ENCODE measurements at places on chromosomes 5 and 9.
A peak's percentile ranks its signal among the peaks of the same experiment; 100 is the strongest.

DNA sequence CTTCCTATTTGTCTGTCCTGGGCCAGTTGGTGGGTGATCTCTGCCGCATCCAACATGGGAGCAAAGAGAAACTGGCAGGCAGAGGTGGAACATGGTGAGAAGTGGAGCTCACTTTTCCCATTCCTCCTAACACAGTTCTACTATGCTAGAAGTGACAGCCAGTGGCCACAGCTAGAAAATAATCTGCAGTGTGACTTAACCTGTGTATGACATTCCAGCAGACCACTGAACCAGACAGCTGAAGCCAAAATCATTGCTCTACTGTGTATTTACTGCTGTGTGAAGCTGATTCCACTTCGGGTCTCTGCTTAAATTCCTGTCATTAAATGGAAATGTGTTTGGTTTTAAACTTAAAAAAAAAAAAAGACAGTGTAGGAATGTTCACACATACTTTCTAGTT, 523.0 kb downstream of the MTRR start:
- no peak overlapping the region for H3K4me3 ChIP-seq
- H3K27me3 ChIP-seq: no peaks in the 10 kb centered on the region
- H3K36me3 ChIP-seq: no peaks in the 10 kb centered on the region
- no peak for DNase-seq
- no peak overlapping the region for H3K27ac ChIP-seq
- no peaks in the 10 kb centered on the region for H3K4me1 ChIP-seq

DNA sequence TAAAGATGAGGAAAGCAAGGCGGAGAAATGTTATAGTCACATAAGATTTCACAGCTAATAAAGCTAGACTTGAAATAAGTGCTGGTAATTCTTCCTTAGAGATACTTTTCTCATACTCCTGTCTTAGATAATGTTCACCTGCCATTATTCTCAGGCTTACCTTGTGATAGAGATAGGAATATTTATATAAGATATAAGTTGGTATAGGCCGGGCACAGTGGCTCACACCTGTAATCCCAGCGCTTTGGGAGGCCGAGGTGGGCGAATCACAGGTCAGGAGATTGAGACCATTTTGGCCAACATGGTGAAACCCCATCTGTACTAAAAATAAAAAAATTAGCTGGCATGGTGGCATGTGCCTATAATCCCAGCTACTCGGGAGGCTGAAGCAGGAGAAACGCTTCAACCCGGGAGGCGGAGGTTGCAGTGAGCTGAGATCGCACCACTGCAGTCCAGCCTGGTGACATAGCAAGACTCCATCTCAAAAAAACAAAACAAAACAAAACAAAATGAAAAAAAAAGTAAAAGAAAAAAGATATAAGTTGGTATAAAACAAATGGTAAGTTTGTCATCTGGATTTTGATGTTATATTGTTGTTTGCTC, 1918.4 kb downstream of the MAT2B start:
- H3K27me3 ChIP-seq: no peaks in the 10 kb centered on the region
- no peaks in the 10 kb centered on the region for H3K4me1 ChIP-seq
- DNase-seq: no peak
- no peak overlapping the region for H3K4me3 ChIP-seq
- no peaks in the 10 kb centered on the region for H3K36me3 ChIP-seq
- no peak overlapping the region for H3K27ac ChIP-seq

- no peaks in the 10 kb centered on the region for H3K4me1 ChIP-seq
- DNase-seq: no peak
- H3K27ac ChIP-seq: no peak overlapping the region
- no peaks in the 10 kb centered on the region for H3K27me3 ChIP-seq
- H3K4me3 ChIP-seq: no peak overlapping the region
- H3K36me3 ChIP-seq: no peaks in the 10 kb centered on the region
Measured at GRCh38 chr5:17365811-17366138, 132.3 kb upstream of the TAF11L2 start.

- H3K4me3 ChIP-seq: no peak overlapping the region
- no peaks in the 10 kb centered on the region for H3K27me3 ChIP-seq
- DNase-seq: no peak
- H3K27ac ChIP-seq: no peak overlapping the region
- H3K36me3 ChIP-seq: no peaks in the 10 kb centered on the region
Measured at GRCh38 chr9:124180557-124180956, 77.2 kb upstream of the NEK6 start.

GRCh38 chr5:160685695-160686094, 166.3 kb downstream of the ATP10B start:
- DNase-seq: no peak
- H3K4me3 ChIP-seq: no peak overlapping the region
- no peaks in the 10 kb centered on the region for H3K36me3 ChIP-seq
- H3K27me3 ChIP-seq: no peaks in the 10 kb centered on the region
- no peak overlapping the region for H3K27ac ChIP-seq

DNA sequence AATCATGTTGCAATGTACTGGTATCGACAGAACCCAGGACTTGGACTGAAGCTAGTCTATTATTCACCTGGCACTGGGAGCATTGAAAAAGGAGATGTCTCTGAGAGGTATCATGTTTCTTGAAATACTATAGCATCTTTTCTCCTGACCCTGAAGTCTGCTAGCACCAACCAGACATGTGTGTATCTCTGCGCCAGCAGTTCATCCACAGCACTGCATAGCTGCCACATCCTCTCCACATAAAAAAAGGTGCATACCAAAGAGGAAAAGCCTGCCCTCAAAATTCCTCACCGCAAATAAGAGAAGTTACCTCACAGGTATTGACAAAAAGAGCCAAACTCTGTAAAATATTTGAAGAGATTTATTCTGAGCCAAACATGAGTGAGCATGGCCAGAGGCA, 99.5 kb upstream of the PRSS3 start:
- H3K4me1 ChIP-seq: no peaks in the 10 kb centered on the region
- no peak overlapping the region for H3K4me3 ChIP-seq
- no peak overlapping the region for H3K27ac ChIP-seq
- H3K36me3 ChIP-seq: no peaks in the 10 kb centered on the region
- DNase-seq: no peak

- H3K27me3 ChIP-seq: no peaks in the 10 kb centered on the region
- DNase-seq: no peak
- no peak overlapping the region for H3K27ac ChIP-seq
- H3K4me1 ChIP-seq: peaks cover 13% of the 10 kb centered on the region
Measured at GRCh38 chr9:97237311-97237786, 70.1 kb upstream of the CCDC180 start.

DNA sequence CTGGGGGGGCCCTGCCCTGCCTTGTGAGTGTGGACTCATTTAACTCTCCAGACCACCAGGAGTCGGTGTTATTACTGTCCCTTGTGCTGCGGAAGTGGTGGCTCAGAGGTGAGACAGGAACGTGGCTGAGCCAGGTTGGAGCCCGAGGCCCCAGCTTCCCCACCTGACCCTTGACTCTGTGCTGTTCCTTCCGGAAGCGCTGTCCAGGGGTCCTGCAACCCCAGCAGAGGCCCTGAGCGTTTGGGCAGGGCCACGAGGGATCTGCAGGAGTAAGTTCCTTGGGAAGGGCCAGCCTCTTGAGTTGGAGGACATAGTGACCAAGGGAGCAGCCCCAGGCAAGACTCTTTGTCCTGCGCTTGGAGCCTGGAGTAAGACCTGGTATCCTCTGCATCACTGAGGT, 99.6 kb downstream of the RXRA start:
- no peaks in the 10 kb centered on the region for H3K36me3 ChIP-seq
- no peak overlapping the region for H3K4me3 ChIP-seq
- no peak overlapping the region for H3K27ac ChIP-seq
- H3K27me3 ChIP-seq: no peaks in the 10 kb centered on the region

DNA sequence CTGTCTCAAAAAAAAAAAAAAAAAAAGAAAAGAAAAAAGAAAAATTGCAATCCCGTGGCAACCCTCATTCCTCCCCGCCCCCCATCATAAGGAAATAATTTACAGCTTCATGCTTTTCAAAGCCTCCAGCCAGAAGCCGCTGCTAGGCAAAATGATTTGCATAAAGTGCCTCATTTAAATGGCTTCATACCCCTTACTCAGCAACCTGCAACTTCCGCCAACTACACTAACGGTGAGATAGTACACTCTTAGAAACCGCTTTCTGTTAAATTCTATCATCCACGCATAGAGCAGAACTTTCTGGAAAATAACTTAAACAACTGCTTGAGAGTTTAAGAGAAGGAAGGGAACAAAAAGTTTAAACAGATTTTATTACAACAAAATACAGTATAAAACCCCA, 17.8 kb downstream of the SERINC5 start:
- H3K27me3 ChIP-seq: no peaks in the 10 kb centered on the region
- H3K4me3 ChIP-seq: peak overlapping the region; percentile 4
- H3K36me3 ChIP-seq: peaks cover 27% of the 10 kb centered on the region
- H3K27ac ChIP-seq: no peak overlapping the region

GRCh38 chr5:175921061-175921730, 46.9 kb downstream of the THOC3 start:
- H3K4me3 ChIP-seq: no peak overlapping the region
- peaks cover 19% of the 10 kb centered on the region for H3K36me3 ChIP-seq
- no peak overlapping the region for H3K27ac ChIP-seq
- no peaks in the 10 kb centered on the region for H3K27me3 ChIP-seq
- no peaks in the 10 kb centered on the region for H3K4me1 ChIP-seq

- H3K36me3 ChIP-seq: no peaks in the 10 kb centered on the region
- H3K27me3 ChIP-seq: peaks cover 96% of the 10 kb centered on the region
Measured at GRCh38 chr5:88695232-88695631, 187.8 kb downstream of the MEF2C start.

GRCh38 chr5:53180538-53180937, 71.0 kb upstream of the MOCS2 start:
- no peaks in the 10 kb centered on the region for H3K36me3 ChIP-seq
- H3K27me3 ChIP-seq: no peaks in the 10 kb centered on the region
- H3K27ac ChIP-seq: no peak overlapping the region
- no peak overlapping the region for H3K4me3 ChIP-seq

DNA sequence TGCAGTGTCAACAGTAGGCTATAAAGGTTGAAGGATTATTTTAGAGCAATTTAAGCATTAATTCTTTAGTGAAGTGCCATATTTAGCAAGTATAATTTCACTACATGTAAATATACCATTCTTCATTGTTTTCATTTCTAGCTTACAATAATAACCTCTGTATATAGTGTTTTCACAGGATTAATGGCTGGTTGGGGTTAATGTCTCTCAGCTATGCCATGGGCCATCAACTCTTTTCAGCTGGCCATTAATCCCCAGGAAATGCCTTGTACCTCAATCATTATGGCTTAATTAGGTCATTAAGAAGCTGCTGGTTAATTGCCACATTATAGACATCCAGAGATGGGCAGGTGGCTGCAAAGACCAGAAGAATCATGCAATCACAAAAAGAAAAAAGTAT, 715.1 kb downstream of the MAT2B start:
- no peaks in the 10 kb centered on the region for H3K36me3 ChIP-seq
- H3K27ac ChIP-seq: no peak overlapping the region
- DNase-seq: no peak
- H3K27me3 ChIP-seq: no peaks in the 10 kb centered on the region

DNA sequence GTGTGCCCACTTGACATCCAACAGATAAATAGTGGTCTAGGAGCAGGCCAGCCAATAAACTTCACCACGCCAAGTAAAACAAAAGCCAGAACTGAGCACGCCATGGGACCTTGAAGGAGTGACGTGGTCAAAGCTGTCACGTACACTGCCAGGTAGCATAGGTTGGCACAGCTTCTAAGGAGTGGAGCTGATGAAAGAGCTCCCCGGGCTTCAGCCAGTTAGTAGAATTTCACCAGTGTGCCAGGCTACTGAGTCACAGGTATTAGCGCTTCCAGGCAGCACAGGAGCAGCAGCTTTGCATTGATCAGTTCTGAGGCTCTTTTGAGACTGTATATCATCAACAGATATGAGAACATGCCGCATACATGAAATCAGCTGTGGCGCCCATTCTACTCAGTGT, 19.4 kb downstream of the VLDLR start:
- DNase-seq: no peak
- H3K27ac ChIP-seq: no peak overlapping the region
- H3K27me3 ChIP-seq: no peaks in the 10 kb centered on the region
- no peaks in the 10 kb centered on the region for H3K4me1 ChIP-seq

DNA sequence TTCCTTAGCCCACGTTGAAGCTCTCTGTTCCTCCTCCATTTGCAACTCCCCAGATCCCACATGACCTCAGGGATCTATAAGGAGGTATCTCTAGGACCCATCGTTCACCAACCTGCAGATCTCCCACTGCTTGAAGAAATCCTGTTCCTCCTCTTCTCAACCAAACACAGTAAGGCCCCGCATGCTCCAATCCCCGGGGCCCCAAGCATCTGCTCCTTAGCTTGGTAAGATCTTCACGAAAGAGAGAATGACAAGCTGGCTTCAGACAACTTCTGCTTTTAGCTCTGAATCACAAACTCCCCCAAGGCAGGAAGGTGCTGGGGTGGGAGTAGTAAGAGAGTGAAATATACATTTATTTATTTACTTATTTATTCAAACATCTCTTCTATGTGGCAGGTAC, 33.0 kb upstream of the ARHGAP26 start:
- H3K4me3 ChIP-seq: no peak overlapping the region
- no peak overlapping the region for H3K27ac ChIP-seq
- H3K36me3 ChIP-seq: no peaks in the 10 kb centered on the region
- peaks cover 25% of the 10 kb centered on the region for H3K4me1 ChIP-seq

- peaks cover 6% of the 10 kb centered on the region for H3K27me3 ChIP-seq
- H3K4me3 ChIP-seq: no peak overlapping the region
- H3K4me1 ChIP-seq: no peaks in the 10 kb centered on the region
- DNase-seq: no peak
- H3K27ac ChIP-seq: no peak overlapping the region
Measured at GRCh38 chr5:135174315-135175096, 140.5 kb upstream of the PITX1 start.

GRCh38 chr5:142316051-142316450, 8.8 kb downstream of the SPRY4 start:
- peaks cover 14% of the 10 kb centered on the region for H3K4me1 ChIP-seq
- H3K27ac ChIP-seq: no peak overlapping the region
- no peak overlapping the region for H3K4me3 ChIP-seq
- DNase-seq: no peak

GRCh38 chr5:140575309-140575708, 10.7 kb downstream of the SLC35A4 start:
- peaks cover 5% of the 10 kb centered on the region for H3K36me3 ChIP-seq

GRCh38 chr5:154873791-154874331, 15.4 kb downstream of the CNOT8 start:
- H3K27ac ChIP-seq: no peak overlapping the region
- no peak for DNase-seq
- peaks cover 70% of the 10 kb centered on the region for H3K36me3 ChIP-seq

GRCh38 chr5:6321078-6321477, 57.3 kb downstream of the MED10 start:
- no peaks in the 10 kb centered on the region for H3K36me3 ChIP-seq
- H3K4me1 ChIP-seq: no peaks in the 10 kb centered on the region
- H3K27me3 ChIP-seq: no peaks in the 10 kb centered on the region
- DNase-seq: no peak

GRCh38 chr5:1095990-1096363, 15.9 kb downstream of the SLC12A7 start:
- H3K4me3 ChIP-seq: no peak overlapping the region
- no peak overlapping the region for H3K27ac ChIP-seq
- peaks cover 37% of the 10 kb centered on the region for H3K4me1 ChIP-seq
- DNase-seq: no peak

DNA sequence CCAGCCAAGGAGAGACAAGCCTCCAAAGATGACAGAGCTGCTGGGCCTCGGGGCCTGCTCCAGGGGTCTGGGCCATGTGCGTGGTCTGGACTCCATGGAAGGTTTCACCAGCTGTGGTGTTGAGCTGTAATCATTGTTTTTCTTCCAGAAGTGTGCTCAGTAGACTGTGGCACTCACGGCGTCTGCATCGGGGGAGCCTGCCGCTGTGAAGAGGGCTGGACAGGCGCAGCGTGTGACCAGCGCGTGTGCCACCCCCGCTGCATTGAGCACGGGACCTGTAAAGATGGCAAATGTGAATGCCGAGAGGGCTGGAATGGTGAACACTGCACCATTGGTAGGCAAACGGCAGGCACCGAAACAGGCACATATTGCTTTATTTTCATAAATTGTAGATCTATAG, 164.8 kb upstream of the WWC1 start:
- no peaks in the 10 kb centered on the region for H3K4me1 ChIP-seq
- DNase-seq: no peak
- H3K36me3 ChIP-seq: no peaks in the 10 kb centered on the region
- no peak overlapping the region for H3K27ac ChIP-seq
